H1 (cell line): ENCODE measurements at places on chromosomes 12 and 14. TPM values are rescaled to one million over a fixed set of nuclear protein-coding genes. Genes with fewer than 3 reads are reported as not detected.

The GSC gene
- 0.34 and 0.54 TPM in 2 replicates for total RNA-seq

The PRKD1 gene
- 6.8 TPM in 2 replicates for total RNA-seq

The AQP2 gene
- not detected in 2 replicates for total RNA-seq

The PLEK2 gene
- 2.1 and 2.9 TPM in 2 replicates for total RNA-seq

The SLC7A8 gene
- 204 and 209 TPM in 2 replicates for total RNA-seq

The AGAP2 gene
- total RNA-seq, result 1.5 and 1.7 TPM in 2 replicates

The LMNTD1 gene
- total RNA-seq, result not detected in 2 replicates

The BDKRB1 gene
- total RNA-seq, result not detected in 2 replicates

The TSPAN11 gene
- total RNA-seq, result 3.9 and 4.0 TPM in 2 replicates

The UNG gene
- 160 and 163 TPM in 2 replicates for total RNA-seq

The TIMELESS gene
- 86.7 and 88.7 TPM in 2 replicates for total RNA-seq

The KRT6C gene
- total RNA-seq, result not detected in 2 replicates

The FICD gene
- total RNA-seq, result 6.0 TPM in 2 replicates

The NXPH4 gene
- 1.7 and 1.8 TPM in 2 replicates for total RNA-seq

The ACOT6 gene
- not detected in 2 replicates for total RNA-seq

The MFAP5 gene
- 0.86 TPM in 1 of 2 replicates, not detected in the other for total RNA-seq

The OR6C68 gene
- not detected in 2 replicates for total RNA-seq

The BHLHE41 gene
- 1.6 and 3.4 TPM in 2 replicates for total RNA-seq

The CEBPE gene
- not detected in 2 replicates for total RNA-seq

The ETFBKMT gene
- 1.1 and 1.7 TPM in 2 replicates for total RNA-seq

The MAP3K9 gene
- total RNA-seq, result 23.7 and 24.7 TPM in 2 replicates

The TTC5 gene
- 18.0 and 20.7 TPM in 2 replicates for total RNA-seq
